ENCODE measurements at places on chromosomes 2 and 18.
A peak's percentile ranks its signal among the peaks of the same experiment; 100 is the strongest.

GRCh38 chr18:49944663-49945062 lies 131.3 kb upstream of the ACAA2 start:
- no peak for DNase-seq

DNA sequence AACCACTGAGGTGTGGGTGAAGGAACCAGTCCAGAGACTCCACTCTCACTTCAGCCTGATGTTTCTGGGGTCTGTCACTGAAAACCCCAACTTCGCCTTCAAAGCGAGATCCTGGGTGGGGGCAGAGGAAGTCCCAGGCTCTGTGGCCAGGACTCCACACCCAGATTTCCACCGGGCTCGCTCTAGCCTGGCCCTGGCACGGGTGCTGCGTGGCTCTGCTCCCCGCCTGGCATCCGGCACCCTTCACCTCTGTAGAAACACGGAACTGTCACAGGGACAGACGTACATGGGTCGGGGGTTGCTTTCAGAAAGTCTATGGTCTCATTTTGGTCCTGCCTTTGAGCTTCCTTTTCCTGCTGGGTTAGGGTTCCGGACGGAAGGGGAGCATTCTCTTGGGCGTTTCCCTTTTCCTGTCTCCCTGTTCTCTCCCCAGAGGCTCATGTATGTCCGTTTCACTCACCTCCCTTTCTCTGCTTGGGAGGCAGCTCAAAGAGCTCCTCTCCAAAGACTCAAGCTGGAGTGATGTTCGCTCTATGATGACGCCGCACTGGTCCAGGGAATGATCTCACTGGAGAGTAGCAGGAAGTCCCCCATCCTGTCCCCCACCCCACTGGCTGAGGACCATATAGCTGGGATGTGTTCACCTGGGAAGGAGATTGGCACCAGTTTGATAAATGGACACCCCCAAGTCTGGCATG lies 41.5 kb downstream of the ODC1 start:
- DNase-seq: no peak

GRCh38 chr2:190786404-190787166 lies 94.0 kb upstream of the GLS start:
- no peak for DNase-seq

GRCh38 chr2:225452677-225453076 lies 53.2 kb downstream of the NYAP2 start:
- DNase-seq: no peak

DNA sequence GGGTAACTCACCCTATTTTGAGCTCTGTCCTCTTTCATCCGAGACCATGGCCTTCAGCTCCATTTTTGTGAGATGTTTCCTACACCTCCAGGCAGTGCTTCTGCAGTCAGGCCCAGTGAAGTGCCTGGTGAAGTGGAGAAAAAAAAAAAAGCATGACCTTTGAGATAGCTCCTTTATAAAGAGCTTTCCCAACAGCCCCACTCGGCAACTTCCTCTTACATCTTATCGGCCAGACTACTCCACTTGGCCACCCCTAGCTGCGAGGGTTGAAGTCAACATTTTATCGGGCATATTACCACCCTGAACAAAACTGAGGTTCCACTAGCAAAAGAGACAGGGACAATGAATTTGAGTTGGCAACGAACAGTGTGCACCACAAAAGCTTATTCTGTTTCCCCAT lies 124.8 kb upstream of the RNF152 start:
- DNase-seq: no peak

GRCh38 chr18:9446839-9447238 lies 28.5 kb upstream of the RALBP1 start:
- no peak for DNase-seq

GRCh38 chr2:47056374-47056773 lies 98.7 kb downstream of the STPG4 start:
- no peak for DNase-seq

- DNase-seq: no peak
These were observed 191.9 kb downstream of the ARL4C start for GRCh38 chr2:234304950-234305349.

DNA sequence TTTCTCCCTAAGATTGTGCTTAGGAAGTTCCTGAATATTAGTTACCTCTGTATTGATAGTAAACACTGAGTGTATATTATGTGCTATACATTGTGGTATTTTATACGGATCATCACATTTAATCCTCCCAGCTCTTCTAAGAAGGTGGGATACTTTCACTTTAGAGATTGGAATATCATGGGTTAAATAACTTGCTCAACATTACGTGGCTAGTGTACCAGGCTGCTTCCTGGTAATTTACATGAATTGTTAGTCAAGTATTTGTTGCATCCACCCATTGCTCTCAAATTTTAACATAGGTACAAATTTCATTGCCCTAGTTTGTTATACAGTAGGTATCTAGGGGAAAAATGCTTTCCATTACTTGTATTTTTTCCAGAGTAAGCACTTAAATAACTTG lies 21.4 kb downstream of the FAM98A start:
- no peak for DNase-seq

DNA sequence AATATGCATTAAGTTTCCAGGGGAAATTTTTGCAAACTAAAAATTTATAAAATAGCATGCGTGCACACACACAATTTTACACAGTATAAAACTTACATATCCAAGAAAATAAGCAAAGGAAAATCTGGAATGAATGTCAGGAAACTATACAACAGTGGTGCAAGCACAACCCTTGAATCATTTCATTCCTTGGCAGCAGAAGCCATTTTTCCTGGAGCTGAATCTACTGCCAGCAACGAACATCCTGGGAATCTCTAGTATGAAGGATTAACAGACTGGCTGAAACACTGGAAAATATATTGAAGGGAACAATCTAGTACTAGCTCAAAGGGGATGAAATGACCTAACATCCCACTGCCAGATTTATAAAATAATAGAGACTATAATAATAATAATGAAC lies 235.3 kb downstream of the DYM start:
- DNase-seq: no peak

DNA sequence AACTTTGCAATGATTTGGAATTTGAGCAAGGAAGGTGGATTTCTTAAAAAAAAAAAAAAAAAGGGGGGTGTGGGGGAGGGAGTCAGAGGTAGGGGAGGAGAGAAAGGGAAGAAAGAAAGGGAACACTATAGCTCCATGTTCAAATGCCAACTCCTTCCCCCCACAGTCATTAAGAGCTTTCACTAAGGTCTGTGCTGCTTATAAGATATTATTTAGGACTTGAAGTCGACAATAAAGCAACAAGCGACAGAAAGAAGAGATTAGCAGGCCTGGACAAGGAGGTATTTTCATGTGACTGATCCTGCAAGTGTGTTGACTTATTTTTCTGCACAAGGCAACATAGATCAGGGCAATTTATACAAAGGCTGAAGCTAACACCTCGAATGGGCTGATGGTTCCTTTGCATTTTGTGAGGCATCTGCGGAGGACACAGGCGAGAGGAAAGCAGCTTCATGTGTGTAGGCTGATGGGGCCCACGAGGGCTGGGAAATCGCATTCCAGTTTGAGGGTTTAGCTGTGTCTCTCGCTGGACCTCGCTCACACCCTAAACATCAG lies 382.0 kb downstream of the SOX11 start:
- peak; percentile 51 for DNase-seq

GRCh38 chr2:97005353-97005752 lies 19.0 kb upstream of the FAM178B start:
- DNase-seq: no peak

DNA sequence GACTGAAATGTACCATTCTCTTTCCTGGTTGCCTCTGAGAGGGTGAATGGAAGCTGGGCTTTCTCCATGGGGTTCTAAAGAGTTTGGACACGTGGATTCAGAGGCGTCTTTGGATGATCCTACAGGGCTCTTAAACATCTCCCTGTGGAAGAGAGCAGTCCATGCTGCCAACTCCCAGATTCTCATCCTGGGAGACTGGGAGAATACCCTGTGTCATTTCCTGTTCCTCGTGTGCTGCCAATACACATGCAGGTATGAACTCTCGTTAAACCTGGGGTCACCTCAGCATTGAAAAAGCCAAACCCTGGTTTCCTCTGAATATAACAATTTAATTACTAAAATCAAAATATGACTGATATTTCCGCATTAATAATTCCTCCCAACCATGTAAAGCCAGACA lies 73.3 kb upstream of the NT5C1B start:
- no peak for DNase-seq

GRCh38 chr2:127231130-127231865 lies 11.2 kb upstream of the CYP27C1 start:
- no peak for DNase-seq

DNA sequence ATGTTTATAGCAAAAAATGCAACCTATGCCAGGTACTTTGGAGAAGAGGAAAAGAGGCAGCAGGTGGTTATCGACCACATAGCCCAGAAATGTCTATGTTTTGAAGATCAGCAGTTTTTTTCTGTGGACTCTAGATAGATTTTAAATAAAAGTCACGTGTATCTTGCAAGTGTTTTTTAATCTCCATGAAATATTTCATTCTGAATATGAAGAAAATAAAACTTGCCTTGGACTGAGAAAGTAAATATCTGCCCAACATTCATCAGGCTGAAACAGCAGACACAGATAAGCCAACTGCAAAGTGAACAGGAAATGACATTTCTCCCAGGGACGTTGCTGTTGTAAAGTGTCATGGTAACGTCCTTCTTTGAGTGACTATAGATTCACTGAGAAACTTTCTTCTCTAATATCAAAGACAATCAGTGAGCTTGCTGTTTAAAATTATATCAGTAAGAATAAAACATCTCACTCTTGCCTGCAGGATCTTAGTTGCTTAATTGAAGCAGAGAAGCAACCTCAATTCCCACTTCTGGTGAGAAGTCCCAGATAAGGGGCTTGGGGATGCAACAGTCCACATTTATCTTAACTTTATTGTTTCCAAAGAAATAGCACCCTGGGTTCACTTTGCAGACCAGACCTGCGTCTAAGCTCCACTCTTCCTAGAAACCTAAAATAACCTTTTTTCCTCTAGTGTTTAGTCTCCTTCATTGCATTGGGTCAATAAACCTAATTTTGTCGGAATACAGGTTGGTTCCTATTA lies 6.3 kb downstream of the MYOM1 start:
- no peak for DNase-seq

DNA sequence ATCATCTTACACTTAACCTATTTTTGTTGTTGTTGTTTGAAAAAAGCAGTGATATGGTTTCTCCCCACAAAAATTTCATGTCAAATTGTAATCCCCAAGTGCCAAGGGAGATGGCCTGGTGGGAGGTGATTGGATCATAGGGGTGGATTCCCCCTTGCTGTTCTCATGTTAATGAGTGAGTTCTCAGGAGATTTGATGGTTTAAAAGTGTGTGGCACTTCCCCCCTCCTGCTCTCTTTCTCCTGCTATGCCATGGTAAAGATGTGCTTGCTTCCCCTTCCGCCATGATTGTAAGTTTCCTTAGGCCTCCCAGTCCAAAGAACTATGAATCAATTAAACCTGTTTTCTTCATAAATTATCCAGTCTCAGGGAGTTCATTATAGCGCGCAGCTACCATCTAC lies 1362.7 kb upstream of the FAM98A start:
- no peak for DNase-seq

DNA sequence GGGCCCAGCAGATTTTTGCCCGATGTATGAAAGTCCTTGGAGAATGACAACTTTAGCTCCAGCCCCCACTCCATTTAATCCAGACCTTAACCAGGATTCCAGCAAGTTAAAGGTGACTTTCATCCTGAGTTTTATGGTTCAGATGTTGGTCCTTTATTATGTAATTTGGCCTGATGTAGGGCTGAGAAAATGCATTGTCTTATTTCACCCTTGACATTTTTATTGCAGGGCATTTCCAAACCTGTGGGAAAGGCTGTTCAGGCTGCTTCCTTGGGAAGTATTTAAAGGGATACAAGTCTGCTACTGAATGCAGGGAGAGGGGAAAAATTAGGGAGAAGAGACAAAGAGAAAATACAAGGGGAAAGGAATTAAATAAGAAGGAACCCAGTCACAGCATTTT lies 48.8 kb downstream of the ASB1 start:
- no peak for DNase-seq

- no peak for DNase-seq
These were observed 71.1 kb upstream of the SH3BP4 start for GRCh38 chr2:234880551-234881211.

DNA sequence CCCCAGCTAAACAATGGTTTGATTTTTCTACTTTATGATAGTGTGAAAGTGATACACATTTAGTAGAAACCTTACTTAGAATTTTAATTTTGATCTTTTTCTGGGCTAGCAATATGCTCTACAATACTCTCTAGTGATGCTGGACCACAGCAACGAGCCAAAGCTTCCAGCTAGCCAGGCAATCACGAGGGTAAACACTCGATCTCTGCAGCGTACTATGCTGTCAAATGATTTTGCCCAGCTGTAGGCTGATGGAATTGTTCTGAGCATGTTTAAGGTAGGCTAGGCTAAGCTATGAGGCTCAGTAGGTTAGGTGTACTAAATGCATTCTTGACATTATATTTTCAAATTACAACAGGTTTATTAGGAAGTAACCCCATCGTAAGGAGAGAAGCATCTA lies 207.5 kb downstream of the LRRTM4 start:
- DNase-seq: no peak

DNA sequence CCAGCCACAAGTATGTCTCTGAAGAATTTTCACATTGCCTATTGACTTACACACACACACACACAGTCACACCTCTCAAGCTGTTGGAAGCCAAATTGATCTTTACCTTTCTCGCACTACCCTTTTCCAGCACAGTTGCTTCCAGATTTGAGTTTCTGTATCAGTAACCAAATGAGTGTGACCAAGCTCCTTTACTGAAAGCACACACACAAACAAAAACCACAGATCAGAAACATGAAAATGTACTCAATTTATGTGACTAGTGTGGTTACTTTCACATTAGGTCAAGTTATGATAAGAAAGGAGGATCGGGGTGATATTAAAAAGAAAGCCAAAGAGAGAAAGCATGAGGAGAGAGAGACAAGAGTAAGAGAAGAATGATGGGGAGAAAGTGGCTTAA lies 993.9 kb upstream of the POU3F3 start:
- DNase-seq: no peak

DNA sequence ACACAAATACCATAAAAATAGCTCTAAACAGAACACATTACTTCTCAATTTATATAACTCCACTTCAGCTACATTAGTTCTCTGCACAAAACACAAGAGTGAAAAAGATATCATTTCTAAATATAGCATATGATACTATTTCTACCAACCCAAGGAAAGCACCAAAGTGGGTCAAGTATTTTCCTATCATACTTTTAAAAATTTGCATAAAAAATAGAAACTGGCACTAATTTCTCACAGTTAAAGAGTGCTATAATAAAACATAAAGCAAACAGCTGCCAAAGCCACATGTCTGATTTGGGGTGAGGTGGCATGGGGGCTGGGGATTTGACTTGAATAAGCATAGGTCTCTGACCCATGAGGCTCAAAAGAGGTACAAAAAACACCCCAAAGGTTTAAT lies 61.5 kb downstream of the BARD1 start:
- no peak for DNase-seq

GRCh38 chr2:3303583-3304406 lies 73.8 kb downstream of the EIPR1 start:
- peak; percentile 91 for DNase-seq

DNA sequence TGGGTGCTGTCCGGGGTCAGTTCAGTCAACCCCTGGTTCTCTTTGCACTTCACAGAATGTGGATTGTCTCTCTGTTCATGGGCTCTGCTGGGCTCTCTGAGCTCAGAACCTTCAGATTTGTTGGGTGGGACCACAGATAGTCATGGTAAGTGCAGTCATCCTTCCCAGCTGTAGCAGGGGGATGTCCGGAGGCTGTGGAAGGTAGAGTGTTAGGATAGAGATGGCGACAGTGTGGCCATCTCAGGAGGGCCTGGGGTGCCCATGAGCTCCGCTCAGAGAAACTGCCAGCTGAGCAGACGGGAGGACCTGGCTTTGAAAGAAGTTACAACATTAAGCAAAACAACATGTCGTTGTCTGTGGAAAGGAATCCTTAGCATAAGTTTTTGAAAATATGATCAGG lies 149.8 kb downstream of the FAM210A start:
- no peak for DNase-seq
